Stimulated activated memory B cell treated with anti-CD40 and anti-IgM and Interleukin-4, amounts not matched to agents 10 μg/mL and 1 μg/mL and 100 μg/mL, for 72 hours (primary cell): ENCODE measurements at places on chromosomes 5 and 9.

DNA sequence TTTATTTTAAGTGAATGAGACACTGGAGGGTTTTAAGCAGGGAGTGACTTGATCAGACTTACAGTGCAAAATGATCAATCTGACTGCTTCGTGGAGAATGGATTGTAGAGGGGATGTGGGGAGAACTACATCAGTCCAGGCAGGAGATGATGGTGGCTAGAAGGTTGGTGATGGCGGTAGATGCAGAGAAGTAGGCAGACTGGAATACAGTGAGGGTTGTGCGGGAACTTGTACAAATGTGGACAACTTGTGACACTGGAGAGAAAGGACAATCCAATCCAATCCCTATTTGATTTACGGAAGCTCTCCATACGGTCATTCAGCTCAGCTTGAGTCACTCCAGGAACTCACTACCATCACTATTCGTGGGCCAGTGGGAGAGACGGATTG lies 593 bp downstream of the TIGD6 start:
- no peak for ATAC-seq

- no peak for ATAC-seq
Observed at GRCh38 chr5:17832949-17833745, 198.9 kb downstream of the TAF11L14 start.

- no peak for ATAC-seq
Observed at GRCh38 chr5:31771500-31771899, 132.6 kb downstream of the PDZD2 start.

- no peak for ATAC-seq
Observed at GRCh38 chr5:93954421-93955069, 213.1 kb upstream of the POU5F2 start.

DNA sequence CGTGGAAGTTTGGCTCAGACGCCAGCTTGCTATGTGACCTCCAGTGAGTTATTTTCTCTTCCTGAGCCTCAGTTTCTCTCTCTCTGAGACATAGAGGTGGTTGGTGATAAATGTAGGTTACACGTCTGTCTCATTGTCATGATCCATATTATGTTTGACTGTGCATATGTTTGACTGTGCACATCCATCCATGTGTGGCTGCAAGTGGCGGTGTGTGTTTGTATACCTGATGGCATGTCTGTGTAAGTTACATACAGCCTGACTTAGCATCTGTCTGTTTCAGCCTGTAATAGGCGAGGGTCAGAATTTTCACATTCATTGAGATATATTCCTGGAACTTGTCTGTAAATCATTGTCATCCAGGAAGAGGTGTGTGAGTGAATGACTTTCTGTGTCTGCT lies 3.3 kb downstream of the SPARC start:
- ATAC-seq, result no peak

DNA sequence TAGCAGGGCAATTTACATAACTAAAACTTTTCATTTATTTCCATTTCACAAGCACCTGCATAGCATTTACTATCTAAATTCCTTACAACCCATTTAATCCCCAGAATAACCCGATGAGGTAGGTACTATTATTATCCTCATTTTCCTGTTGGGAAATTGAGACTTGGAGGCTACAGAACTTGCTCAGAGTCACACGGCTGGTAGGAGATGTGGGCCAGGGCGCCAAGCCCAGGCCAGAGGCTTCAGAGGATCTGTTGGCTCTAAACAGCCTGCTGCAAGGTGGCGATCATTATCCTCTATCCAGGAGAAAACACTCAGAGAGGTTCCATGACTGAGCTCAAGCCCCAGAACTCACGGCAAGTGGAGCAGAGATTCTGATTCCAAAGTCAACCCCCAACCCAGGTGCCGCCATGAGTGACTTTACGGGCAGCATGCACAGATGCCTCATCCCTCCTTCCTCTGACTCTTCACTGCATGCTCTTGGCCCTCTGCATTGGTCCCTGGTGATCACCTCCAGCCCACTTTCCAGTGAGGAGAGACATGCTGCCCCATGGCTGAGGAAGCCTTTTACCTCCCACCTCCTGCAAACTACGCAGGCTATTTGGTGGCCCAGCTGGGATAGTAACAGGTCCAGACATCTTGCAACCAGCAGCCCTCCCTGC lies 168.4 kb upstream of the FSTL4 start:
- ATAC-seq, result no peak

DNA sequence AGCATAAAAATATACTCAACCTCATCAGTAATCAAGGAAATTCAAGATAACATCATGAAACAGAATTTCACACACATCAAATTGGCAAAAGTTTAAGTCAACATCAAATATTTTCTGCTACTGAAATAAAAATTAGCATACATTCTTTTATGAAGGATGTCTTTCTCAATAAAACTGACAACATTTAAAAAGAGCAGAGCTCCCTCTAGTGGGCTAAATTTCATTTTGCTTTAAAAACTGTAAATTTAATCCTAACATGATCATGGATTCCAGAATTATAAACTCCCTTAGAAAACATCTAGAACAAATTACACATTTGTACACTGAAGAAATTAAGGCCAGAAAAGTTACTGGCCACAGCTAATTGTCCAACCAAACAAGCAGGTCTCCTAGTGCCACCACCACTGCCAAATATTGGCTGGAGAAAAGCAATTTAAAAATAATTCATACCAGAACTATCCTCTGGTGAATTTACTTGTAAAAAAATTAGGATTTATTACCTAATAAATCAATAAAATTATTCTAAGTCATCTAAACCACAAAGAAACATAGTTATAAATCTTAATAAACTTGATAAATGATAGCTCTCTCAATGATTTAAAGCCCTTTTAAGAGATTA lies 31.2 kb downstream of the DEPDC1B start:
- no peak for ATAC-seq

DNA sequence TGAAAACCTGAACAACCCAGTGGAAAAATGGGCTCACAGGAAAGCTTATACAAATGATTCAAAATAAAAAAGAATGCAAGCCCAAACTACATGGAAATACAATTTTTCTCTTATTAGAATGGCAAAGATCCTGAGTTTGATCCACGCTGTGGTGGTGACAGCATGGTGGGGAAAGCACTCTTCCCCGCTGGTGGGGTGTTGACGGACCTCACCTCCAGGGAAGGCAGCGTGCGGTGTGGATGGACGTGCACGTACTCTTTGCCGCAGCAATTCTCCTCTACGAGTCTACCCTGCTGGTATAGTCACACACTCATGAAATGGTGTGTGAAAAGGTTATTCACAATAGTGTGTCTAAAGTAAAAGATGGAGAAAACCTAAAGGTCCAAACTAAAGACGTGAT lies 5.9 kb upstream of the ZFP62 start:
- no peak for ATAC-seq

DNA sequence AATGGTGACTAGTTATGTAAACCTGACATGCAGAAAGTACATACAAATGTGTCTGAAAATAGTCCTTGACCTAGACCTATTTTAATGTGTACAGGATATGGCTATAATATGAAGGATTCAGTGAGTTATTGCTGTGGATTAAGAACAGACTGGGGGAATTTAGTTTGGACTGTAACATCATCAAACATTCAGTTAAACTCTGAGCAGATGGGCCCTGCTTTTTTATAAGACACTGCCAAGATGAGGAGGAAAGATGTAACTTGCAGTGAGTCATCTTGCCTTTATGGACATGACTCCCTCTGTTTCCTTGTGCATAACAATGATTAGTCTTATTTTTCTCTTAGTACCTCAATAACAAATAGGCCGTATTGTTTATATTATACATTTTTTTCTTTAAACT lies 12.2 kb downstream of the PPP3R2 start:
- ATAC-seq, result no peak

GRCh38 chr9:16180546-16180945 lies 627.7 kb downstream of the CCDC171 start:
- ATAC-seq, result no peak

GRCh38 chr5:62979472-62979871 lies 400.9 kb downstream of the LRRC70 start:
- no peak for ATAC-seq

DNA sequence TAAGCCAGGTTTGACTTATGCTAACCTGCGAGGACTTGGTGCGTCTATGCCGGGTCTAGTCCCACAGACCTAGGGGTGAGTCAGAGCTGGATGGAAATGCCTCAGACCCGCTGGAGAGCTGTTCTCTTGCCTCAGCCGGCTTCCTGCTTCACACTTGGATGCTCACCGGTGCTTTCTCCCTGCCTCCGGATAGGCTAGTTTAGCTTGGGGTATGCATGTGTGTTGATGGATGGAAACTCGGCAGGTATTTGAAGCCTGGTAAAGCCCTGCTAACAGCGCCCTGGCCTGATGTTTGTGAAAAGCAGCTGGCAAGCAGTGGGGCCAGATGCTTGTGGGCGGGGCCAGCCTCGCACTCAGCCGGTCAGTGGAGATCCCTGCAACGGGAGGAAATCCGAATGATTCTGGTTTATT lies 29.3 kb downstream of the PRRC2B start:
- ATAC-seq, result peak; percentile 95

DNA sequence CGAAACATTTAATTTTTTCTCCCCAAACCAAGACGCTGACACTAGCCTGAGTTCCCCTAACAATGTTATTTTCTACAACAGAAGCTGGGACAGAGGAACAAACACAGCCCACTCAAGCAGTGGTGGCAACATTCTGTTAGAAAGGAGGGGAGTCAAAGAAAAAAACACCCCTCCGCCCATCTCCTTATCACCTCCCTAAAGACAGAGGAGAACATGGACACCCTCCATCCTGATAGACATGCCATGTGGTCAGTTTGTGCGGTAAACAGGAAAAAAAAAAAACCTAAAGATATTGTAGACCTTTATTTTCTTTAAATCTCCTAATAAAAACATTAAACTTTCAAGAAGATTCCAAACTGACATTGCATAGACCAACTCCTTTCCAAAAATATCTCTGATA lies 2.9 kb upstream of the DPM2 start:
- ATAC-seq, result no peak

- ATAC-seq, result no peak
Observed at GRCh38 chr9:70285981-70286598, 27.3 kb downstream of the SMC5 start.

- no peak for ATAC-seq
Observed at GRCh38 chr9:92665836-92666235, 4.1 kb downstream of the IPPK start.

GRCh38 chr5:166712447-166713185 lies 1578.8 kb upstream of the WWC1 start:
- ATAC-seq, result no peak

- no peak for ATAC-seq
Observed at GRCh38 chr5:139131921-139132432, 66.2 kb downstream of the SIL1 start.

DNA sequence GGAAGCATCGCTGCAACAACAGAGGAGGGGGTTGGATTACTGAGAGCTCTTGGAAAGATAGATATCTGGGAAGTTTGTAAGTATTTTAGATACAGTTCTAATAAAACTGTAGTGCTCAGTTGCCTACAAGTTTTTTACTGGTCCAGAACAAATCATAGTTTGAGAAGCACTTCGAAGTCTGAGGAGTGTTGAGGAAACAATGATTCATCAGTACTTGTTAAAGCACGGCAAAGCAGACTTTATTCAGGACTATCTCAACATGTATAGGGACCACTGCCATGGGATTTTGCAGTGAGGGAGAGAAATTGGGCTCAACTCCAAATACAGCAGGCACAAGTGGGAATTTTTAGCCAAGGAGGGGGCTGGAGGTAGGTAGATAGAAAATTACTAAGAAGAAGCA lies 25.3 kb upstream of the RECK start:
- ATAC-seq, result no peak

GRCh38 chr5:101520417-101520816 lies 617.3 kb upstream of the ST8SIA4 start:
- no peak for ATAC-seq

DNA sequence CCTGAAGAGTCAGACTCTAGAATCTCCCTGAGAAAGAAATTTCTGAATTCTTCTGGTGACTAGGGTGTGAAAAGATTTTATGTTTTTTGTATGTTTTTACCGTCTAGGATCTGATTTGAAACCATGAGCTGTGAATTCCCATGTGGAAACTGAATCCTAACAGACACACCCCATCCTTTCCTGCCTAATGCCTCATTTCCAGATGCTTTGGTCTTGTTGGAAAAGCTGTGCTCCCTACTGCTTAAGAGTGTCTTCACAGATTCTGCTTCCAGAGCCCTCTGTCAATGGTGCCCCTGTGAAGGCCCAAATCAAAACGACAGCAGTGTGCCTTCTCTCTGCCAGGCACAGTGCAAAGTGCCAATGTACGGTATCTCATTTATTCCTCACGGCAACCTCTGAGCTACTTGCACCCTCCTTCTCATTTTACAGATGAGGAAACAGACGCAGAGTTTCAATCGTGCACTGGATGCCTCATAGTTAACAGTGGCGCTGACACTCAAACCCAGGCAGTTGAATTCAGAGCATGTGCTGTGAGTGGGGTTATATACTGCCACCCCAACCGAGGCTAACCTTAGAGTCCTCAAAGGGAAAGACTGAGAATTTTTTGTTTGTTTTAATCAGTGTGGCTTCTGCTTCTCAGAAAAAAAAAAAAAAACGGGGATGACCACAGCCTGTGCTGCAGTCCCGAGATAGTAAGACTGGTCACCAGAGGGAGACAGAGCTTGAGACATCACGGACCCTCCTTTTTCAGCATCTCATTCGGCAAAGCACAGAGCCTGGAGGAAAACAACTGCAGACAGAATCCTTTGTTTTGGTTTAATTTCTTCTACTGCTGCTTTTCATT lies 188.4 kb downstream of the SNCAIP start:
- ATAC-seq, result no peak

DNA sequence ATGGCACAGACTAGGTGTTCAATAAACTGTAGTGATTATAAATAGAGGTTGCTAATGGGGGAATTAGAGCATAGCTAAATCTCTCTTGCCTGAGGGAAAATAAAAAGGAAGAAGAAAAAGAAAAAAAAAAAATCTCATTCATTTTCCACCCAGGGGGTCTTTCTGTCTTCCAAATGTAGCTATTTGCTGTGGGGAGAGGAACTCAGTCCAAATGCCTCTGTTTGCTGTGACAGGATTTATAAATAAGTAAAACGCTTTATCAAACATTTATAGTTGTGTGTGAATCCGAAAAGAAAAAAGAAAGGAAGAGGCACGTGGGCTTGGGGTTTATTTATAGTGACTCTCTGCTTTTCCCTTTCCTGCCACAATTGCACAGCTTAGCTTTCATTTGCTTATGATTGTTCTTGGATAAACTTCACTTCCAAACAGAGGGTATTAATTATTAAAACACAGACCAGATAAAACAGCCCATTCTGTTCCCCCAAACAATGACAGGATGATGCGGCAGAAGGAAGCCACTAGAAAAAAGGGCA lies 245.7 kb downstream of the ASTN2 start:
- ATAC-seq, result no peak

DNA sequence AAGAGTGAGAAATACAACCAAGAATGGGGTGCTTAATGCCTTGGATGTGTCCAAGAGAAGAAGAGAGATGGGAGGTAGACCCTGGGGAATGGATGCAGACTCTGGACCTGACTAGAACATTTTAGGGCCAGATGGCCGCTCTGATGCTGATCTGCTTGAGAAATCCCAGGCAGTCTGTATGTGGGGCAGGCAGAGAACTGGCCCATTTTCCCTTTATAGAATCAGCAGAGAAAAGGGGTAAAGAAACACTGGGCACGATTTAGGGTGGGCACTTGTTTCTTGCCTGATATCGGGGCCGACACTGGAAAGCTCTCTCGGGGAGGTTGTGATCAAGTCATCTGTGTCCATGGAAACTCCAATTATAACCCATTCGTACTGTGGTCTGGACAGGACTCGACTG lies 118.5 kb upstream of the FSTL4 start:
- no peak for ATAC-seq

- no peak for ATAC-seq
Observed at GRCh38 chr9:94929369-94929756, 202.9 kb downstream of the AOPEP start.

GRCh38 chr9:121773954-121774714 lies 122.7 kb downstream of the DAB2IP start:
- ATAC-seq, result no peak

- no peak for ATAC-seq
Observed at GRCh38 chr5:179371681-179372680, 26.7 kb upstream of the ADAMTS2 start.
